ENCODE measurements at places on chromosomes 1 and 21.

- no peak for DNase-seq
These were observed 80.1 kb downstream of the SLC66A1 start for GRCh38 chr1:19392221-19392620.

DNA sequence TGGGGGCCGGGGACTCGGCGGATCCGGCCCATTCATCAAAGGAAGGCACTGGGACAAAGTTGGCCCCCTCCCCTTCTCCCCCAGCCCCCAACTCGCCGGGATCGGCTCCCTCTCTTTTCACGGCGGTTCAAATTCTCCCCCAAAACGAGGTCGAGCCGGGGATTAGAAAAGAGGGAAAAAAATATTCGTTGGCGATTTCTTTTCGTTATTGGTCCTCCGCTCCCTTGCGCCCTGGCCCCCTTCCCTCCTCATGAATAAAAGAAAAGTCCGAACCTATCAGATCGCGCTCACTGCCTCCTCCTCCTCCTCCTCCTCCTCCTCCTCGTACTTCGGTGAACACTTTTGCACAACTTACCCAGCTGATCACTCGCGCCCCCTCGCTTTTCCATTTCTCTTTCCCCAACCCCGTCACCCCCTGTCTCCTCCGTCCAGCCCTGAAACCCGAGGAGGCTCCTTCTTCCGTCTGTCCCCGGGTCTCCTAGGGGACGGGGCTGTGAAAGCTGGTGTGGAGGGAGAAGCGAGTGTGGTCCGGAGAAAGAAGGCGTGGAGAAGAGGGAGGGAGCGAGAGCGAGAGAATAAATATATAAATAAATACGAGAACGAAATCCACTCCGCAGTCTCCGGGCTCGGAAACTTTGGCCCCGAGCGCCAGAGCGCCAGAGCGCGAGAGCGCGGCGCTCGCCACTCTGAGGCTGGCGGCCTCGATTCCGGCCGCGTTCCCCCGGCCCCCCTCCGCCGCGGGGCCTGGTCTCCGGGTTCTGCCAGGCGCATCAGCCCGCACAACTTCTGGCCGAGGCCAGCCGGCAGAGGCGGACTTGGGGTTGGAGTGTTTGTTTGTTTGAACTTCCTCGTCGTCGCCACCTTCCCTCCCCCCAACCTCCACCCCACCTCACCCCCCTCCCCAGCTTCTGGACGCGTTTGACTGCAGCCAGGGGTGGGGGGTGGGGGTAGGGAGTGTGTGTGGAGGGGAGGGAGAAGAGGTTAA lies at the start of gene PAX7:
Gene PAX7, plus strand, starts transcription at position 336 of the 985 bp plus-strand sequence. CDS start 758 bp downstream, outside the sequence.
- DNase-seq = no peak

DNA sequence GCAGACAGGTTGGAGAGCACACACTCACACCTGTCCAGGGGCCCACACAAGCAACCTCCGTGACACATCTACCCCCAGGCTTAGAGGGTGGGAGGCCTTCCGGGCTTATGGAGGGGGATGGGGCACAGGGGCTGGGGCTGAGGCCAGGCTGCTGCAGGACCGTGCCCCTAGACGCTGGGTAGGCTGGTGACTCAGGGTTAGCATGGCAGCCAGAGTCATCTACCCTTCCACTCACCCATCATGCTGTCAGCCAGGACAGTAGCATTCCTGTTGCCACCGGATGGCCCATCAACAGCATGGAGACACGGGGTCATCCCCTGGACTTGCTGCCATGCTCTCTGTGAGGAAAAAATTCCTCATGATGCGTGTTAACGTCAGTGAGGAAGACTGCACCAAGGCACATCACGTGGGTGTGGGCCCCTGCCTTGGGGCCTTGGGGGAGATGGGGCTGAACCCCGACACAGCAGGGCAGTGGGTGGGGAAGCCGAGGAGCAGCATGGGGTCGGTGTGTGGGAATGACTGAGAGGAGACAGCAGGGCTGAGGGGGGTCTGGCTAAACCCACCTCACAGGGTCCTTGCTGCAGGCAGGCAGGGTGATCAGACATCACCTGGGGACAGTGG lies 52.8 kb downstream of the WNT9A start:
- DNase-seq = no peak

GRCh38 chr1:226806988-226807387 lies 63.4 kb upstream of the PSEN2 start:
- no peak for DNase-seq

DNA sequence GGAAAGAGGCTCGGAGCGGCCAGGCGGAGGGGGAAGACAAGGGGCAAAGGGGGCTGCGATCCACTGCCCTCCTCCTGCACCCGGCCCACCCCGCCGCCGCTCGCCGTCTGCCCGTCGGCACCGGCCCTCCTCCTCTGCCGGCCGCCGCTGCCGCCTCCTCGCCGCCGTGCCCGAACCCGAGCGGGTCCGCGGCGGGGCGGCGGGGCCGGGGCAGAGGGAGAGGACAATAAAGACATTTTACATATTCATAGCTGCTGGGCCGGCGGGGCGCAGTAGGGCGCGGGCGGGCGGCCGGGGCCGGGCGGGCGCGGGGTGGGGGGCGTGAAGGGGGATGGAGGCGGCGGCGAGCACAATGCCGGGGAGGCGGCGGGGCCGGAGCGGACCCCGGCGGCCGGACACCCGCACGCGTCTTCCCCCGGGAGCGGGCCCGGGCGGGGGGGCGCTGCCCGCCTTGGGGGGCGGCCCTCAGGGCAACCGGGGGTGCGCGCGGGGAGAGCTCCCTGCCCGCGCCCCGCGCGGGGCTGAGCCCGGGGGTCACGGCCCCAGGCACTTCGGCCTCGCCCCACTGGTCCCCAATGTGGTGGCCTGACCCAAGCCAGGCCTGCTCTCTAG lies 546 bp downstream of the POU2F1 start:
- no peak for DNase-seq

GRCh38 chr21:31946231-31946630 lies 73.4 kb downstream of the HUNK start:
- DNase-seq = no peak

DNA sequence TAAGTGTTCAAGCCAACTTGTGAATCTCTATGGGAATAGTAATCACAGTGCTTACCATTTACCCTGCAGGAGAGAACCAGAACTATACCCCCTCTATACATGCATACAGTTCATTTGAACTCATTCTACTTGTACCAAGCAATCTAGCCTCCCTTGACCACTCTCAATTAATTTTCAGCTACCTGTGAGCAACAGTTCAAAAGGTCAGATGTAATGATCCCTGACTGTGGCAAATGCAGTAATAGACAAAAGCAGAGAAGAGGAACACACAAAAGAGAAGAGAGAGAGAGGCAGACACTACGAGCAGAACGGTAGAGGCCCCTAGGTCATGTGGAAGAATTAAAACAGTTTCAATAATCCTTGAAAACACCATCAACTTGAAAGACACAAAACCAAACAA lies 52.8 kb downstream of the FMO4 start:
- DNase-seq = no peak

- no peak for DNase-seq
These were observed 33.4 kb upstream of the WNT4 start for GRCh38 chr1:22176258-22176657.

GRCh38 chr1:227793948-227794816 lies 21.3 kb upstream of the PRSS38 start:
- DNase-seq = peak; percentile 71

DNA sequence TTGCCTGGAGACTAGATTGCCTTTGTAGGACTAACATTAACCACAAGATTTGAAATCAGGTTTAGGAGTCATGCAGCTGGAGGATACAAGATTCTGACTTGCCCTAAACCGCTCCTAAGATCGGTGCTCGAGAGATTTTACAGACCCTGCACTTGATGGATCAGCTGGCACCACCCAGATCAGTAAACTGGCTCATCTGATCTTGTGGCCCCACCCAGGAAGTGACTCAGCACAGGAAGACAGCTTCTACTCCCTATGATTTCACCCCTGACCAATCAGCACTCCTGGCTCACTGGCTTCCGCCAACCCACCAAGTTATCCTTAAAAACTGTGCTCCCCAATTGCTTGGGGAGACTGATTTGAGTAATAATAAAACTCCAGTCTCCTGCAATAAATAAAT lies 876 bp upstream of the CATSPERE start:
- no peak for DNase-seq

GRCh38 chr1:25757846-25758185 lies 42.2 kb upstream of the SELENON start:
- DNase-seq = no peak

GRCh38 chr1:225201447-225201846 lies 226.4 kb downstream of the LBR start:
- no peak for DNase-seq
